Substantia nigra (tissue), 51 donors: ENCODE measurements at places on chromosomes 11 and 22.

- no peak for DNase-seq
Measured at GRCh38 chr11:17774232-17775034, 39.9 kb downstream of the KCNC1 start.

- no peak for DNase-seq
Measured at GRCh38 chr11:5037926-5038325, 8.4 kb upstream of the OR52J3 start.

DNA sequence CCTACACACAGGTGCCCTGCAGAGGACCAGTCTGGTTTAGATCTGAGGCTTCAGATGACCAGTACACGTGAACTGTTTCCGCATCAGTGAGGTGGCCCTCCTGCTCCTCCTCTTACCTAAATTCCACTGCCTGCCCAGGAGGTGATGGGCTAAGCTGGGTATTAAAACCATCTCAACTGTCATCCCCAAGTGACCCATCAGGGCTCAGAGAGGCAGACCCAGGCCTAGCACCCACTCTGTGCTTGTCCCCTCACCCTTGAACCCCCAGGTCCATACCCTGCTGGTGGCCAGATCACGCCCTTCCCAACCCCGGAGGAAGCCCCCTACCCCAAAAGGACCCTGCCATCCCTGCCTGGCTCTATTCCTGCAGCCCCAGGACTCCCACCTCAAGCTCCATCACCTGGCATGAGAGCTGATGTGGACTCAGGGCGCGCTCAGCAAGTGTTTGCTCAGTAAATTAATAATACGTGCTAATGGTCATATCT is 21.3 kb downstream of the RSPH14 start:
- no peak for DNase-seq

- DNase-seq: no peak
Measured at GRCh38 chr11:12789596-12790215, 115.5 kb downstream of the TEAD1 start.

DNA sequence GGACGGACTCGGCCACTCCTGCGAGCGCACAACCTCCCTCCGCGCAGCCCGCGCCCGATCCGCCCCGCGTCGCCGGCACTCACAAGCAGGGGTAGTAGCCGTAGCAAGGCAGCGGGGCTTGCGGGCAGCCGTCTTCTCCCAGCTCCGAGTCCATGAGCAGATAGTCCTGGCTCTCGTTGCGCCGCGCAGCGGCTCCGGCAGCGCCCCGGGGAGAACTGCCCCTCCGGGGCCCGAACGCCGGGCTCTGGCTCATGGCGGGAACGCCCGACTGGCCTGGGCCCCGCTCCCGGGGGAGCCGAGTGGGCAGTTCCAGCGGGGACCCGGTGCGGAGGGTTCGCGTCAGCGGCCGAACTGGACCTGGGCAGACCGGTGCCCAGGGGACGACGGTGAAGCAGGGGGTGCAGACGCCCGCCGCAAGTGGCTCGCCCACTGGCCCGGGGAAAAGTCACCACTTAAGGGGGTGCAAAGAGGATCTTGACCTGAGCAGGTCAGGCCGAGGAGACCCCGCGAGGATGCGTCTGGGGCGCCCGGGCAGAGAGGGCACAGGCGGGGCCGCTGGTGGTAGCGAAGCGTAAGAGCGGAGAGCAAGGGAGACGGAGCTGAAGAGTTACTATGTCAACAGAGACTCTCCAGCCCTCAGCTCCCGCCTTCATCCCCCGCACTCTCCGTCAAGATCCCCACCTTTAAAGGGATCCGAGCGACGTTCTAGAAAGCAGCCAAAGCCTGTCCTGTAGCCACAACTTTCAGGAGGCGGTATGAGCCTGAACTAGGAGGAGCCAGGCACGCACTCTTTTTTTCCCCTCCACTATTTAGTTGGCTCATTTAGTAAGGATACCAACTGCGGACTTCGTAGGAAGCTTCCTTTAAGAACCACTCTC is at the start of gene TRPC6:
TRPC6 (minus strand) TSS at position 757 of the 878 bp plus-strand sequence; CDS start at position 253, 504 bp downstream.
- no peak for DNase-seq

DNA sequence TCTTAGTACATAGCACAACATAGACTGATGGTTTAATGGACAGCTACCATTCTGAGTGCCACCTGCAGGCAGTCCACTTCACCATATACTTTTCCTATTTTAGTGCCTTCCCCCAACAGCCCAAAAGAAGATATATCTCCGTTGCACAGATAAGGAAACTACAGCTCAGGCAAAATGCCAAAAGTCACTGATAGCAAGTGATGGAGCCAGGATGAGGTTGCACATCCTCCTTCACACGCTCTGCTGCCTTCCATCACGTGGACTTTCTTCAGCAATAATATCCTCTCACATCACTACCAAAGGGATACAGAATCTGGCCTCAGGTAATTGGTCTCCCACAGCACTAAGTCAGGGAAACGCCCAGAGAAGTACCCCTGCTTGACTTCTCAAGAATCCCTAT is 7.5 kb downstream of the TCF20 start:
- DNase-seq: no peak

DNA sequence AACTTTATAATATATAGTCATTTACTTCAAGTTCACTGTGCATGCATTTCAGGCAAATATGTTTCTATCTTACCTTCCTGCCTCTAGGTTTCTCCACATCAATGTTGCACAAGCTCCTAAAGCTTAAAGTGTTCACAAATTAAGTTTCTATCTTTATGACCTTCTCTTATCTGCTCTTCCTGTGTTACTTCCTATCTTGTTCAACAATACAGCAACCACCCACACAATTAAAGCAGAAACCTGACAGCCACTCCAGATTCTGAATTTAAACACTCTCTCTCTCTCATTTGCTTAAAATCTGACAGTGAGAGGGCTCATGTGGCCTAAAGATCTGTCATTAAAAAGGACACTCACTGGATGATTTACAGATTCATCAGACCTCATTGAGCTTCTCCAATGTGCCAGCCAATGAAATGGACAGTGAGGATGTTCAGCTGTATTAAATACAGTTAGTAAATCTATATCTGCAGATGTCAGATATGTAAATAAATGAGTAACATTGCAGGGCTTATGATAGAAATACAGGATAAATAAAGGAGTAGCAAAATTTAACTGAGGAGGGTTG is 10.9 kb downstream of the PDGFD start:
- no peak for DNase-seq

GRCh38 chr11:115368616-115369015 is 135.6 kb downstream of the CADM1 start:
- DNase-seq: no peak

- no peak for DNase-seq
Measured at GRCh38 chr11:113615098-113615497, 91.0 kb downstream of the TMPRSS5 start.

DNA sequence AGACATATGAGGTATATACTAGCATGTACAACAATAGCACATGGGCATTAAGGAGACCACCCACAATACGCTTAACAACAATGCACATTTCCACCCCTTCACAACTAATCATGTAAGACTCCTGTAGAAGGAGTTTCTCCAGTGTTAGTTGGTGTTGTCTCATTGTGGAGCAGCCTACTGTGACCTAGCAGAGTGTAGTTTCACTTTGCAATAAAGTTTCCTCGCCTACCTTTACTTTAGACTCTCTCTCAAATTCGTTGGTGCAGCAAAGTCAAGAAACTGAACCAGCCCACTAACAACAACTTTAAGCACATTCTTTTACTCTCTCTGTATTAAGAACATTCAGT is 863.6 kb downstream of the FAM181B start:
- no peak for DNase-seq

GRCh38 chr11:133064152-133064877 is 468.0 kb downstream of the OPCML start:
- peak; percentile 23 for DNase-seq

GRCh38 chr22:46998331-46998730 is 235.9 kb downstream of the TBC1D22A start:
- DNase-seq: no peak

- no peak for DNase-seq
Measured at GRCh38 chr11:75536786-75537641, 11.3 kb upstream of the GDPD5 start.

- DNase-seq: no peak
Measured at GRCh38 chr11:9301720-9302119, 12.7 kb downstream of the TMEM41B start.

GRCh38 chr11:72954860-72955259 is 140.6 kb downstream of the ATG16L2 start:
- DNase-seq: no peak

- no peak for DNase-seq
Measured at GRCh38 chr11:85652786-85653447, 5.2 kb downstream of the TMEM126A start.

- DNase-seq: no peak
Measured at GRCh38 chr11:55658608-55659007, 3.4 kb upstream of the OR4C6 start.

DNA sequence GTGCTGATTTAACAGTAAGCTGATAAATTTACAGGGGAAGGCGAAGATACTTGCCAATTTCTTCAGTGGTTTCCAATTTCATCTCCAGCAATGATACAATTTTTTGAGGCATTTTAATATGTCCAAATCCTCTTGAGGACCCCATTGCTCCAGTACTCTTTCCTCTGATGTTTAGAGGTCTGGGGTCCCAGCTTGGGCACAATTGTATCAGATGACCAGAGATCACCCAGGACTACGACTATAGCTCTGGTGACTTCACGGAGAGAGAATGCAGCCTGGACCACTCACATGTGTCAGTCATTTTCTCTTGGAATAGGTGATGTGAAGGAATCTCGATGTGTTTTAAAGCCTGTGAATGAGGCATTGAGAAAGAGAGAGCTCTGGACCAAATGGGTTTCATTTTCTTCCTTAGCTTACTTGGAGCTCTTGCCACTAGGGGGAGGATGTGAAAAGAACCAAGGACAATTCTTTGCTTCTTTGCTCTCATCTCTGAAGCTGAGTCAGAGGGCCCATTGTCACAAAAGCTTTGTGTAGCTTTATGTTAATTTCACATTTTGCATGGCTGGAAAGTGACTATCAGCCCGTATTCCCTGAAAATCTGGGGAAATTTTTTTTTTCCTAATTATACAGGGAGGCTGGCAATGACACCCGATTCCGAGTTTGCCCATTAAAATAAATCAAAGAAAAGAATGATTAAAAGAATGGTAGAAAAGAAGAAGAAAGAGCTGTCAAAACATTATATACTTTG is 6.7 kb upstream of the CCDC90B start:
- DNase-seq: no peak

GRCh38 chr22:40236131-40236665 is 58.5 kb downstream of the TNRC6B start:
- no peak for DNase-seq

GRCh38 chr22:47089374-47089773 is 326.9 kb downstream of the TBC1D22A start:
- DNase-seq: no peak

DNA sequence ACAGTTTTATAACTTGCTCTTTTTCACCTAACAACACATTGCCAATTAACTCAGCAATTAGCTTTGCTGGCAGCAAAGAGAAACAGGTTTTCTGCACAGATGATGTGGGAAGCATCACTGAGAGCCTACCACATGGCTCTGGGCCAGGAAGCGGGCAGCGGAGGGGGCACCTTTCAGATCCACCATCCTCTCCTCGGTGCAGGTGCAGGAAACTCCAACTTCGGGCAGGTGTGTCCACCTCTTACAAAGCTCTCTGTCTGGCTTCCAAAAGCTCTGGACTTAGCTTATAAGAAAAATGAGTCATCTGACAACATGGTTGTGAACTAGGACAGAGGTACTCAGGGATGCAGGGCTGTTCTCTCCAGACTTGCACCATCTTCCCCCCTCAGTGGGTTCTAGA is 77.0 kb downstream of the RPS6KA4 start:
- DNase-seq: no peak

GRCh38 chr11:66316849-66317251 is at the start of gene CD248:
Gene CD248, minus strand, starts transcription at chr11:66317044. Its CDS starts 17 bp downstream, at chr11:66317027.
- no peak for DNase-seq

DNA sequence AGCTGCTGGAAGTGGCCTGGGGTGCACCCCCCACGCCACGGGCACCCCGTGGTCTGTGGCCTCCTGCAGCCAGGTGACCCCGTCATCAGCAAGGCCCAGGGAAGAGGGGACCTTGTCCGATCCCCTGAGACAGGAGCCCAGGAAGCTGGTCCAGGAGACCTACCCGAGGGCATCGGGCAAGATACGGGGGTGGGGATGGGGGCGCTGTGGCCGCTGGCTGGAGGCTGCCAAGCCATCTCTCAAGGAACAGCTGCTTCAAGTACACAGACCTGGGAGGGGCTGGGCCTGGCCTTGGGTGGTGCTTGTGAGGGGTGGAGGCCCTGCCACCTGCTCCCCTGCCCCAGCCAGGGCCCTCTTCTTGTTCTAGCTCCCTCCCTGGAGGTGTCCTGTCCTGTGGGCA is 1272.1 kb downstream of the BRD1 start:
- no peak for DNase-seq

DNA sequence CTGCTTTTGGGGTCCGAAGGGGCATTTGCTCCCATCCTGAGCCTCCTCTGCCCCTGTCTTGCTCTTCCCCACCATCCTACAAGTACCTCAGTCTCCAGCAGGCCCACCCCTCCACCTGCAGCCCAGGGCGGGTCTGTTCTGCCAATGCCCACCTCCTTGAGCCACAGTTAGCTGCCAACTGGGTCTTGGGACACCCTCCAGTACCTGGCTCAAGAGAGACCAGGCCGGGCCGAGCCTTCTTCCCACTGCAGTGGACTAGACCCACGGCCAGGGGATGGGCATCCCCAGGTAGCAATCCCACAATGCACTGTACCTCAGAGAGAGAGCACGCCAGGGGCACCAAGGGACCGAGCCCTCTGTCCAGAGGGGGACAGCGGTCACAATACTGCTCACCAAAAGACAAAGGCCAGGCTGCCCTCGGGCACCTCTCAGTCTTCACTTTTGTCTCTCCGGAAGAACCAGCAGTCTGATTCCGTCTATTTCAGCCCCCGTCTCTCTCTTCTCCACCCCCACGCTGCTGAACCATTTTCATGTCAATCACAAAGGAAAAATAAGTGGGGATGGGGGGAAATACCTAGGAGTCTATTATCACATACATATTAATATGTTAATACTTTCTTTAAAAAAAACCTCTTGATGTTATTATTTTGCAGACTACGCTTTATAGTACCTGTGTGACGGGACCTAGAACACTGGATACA is 51.7 kb downstream of the SYT13 start:
- no peak for DNase-seq

GRCh38 chr22:27083610-27084009 is 426.2 kb downstream of the MIAT start:
- DNase-seq: no peak
